ENCODE measurements at places on chromosomes 3 and 15.

- no peak for DNase-seq
Observed at GRCh38 chr3:115916866-115917265, 293.6 kb downstream of the GAP43 start.

DNA sequence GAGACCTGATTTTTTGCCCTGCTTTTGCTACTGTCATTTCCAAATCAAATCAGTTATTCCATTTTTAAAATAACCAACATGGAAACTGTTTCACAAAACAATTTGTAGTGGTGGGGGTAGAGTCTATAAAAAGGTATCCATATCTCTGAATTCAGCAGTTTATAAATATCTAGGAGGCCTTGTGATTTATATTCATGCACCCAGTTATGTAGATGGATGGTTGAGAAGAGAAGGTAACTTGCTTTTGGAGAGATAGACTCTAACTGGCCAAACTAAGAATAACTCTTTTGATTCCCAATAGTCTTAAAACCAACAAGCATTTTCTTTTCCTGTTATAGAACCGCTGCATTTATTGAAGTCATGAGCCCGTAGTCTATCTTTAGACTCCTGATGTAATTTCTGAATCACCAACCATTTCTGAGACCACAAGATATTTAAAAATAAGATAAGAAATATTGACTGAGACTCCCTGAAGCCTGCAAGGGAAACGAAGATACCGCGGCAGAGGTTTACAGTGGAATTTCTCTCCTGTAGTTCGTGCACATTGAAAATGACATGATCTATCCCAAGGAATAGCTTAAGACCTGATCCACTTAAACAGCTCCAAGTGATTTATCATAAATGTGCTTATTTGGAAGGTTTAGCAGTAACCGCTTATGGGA, 68.5 kb downstream of the SAMMSON start:
- no peak for DNase-seq

DNA sequence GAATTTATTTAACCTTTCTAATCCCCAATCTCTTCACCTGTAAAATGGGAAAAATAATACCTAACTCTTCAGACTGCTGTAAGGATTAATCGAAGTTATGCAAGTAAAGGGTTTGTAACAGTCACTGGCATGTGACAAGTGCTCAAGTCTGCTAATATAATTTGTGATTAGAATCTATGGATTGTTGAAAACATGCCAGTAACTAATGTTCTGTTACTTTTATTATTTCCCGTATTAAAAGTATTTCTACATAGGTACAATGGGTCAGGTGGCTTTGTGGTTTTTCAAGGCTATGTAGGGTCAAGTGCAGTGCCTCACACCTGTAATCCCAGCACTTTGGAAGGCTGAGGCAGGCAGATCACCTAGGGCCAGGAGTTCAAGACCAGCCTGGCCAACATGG, 29.4 kb downstream of the ULK4 start:
- DNase-seq = no peak

DNA sequence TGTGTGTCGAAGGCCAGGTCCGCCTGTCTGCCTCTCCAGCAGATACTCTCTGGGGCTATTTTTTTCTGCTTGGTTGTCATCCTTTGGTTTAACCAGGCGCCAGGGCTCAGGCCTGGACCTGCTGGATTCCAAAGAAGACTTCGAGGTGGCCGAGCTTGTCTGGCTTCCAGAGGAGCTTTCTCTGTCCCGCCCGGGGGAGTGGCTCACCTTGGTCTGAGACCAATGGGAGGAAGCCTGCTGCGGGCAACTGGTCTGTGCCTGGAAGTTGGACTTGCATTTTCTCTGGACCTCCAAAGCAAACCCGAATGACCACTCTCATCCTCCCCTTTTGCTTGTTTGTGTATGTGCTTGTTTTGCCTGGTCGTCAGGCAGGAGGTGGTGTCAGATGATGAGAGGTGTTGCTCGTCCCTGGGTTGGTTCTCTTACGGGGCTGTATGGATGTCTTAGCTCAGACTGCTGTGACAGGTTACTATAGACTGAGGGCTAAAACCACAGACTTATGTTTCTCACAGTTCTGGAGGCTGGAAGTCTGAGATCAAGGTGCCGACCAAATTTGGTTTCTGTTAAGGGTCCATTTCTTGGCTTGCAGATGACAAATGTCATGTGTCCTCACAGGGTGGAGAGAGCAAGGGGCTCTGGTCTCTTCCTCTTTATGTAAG, 19.3 kb downstream of the IGF1R start:
- no peak for DNase-seq

GRCh38 chr15:78065284-78065872, 12.1 kb downstream of the TBC1D2B start:
- DNase-seq = no peak

DNA sequence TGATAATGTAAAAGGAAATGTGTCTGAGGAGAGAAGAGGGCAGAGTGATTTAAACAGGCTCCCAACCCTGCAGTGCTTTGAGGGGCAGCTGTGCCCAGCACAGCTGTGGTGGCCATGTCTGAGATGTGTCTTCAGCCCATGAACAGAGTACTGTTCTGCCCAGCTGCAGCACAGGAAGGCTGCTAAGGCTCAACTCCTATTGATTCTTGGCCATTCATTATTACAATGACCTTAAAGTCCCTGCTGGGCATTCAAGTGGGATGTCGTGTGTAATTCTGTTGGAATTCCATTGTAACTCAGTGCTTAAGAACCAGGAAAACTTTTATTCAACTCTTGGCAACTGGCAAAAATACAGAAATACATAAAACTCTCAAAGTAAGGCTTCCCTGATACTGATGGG, 229.3 kb downstream of the MCTP2 start:
- no peak for DNase-seq

- no peak for DNase-seq
Observed at GRCh38 chr3:167084545-167084944, 295.6 kb downstream of the ZBBX start.

DNA sequence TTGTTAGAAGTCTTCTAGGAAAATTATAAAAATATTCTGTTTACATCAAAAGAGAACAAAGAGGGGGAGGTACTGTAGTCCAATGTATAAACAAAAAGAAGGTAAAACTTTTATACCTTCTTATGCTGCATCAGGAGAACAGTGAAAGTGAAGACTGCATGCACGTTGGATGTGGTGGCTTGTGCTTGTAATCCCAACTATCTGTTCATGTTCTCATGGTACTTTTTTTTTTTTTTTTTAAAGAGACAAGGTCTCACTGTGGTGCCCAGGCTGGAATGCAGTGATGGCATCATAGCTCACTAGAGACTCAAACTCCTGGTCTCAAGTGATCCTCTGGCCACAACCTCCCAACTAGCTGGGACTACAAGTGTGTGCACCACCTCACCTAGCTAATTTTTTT, 4.2 kb downstream of the SEC62 start:
- DNase-seq = no peak

DNA sequence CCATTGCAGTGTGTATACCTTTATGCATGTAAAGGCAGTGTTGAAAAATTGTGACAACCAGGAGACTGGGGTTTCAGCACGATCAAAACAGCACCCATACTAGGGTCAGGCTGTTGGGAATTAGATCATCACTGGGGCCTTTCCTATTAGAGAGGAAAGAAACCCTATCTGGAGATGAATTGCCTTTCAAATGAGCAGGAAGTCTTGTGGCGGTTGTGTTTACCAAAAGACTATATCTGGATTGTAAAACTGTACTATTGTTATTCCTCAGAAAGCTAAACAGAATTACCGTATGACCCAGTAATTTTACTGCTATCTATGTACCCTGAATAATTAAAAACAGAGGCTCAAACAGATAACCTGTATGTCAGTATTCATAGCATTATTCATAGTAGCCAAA, 10.1 kb downstream of the UBE2E1 start:
- no peak for DNase-seq

DNA sequence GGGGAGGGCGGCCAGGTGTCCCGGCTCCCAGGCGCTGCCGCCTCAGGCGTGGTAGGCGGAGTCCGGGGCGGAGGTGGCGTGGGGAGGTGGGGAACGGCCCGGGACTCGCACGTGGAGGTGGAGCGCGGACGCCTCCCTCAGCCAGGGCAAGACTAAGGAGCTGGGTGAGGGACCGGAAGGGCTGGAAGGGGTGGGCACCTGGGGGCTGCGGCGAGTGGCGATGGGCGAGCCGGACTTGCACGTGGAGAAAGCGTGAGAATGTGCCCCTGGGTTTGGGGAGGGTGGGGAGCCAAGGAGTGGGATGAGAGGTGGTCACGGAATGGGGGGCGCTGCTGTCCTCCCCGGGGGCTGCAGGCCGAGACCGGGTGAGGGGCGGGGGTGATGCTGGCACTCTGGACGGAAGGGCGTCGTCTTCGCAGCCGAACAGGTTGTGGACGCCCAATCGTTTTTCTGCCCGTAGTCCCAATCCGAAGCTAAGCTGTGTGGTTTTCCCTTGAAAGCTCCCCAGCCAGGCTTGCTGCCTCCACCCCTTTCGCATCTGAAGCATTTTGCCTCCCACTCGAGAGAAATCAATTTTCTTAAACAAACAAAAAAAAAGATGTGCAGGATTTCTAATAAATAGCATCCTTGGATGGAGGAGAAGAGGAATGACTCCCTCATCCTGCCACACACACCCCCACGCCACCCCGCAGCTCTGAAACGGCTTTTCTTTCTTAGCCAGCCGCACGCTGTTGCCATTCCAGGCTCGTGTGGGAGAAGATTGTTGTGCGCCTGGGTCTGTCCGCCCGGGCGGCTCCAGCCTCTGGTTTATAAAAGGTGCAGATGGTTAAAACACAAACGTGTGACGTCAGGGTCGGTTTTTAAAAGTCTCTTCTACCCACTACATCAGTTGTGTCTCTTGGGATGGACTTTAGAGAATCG, 62.5 kb upstream of the ANKRD28 start:
- peak; percentile 47 for DNase-seq

DNA sequence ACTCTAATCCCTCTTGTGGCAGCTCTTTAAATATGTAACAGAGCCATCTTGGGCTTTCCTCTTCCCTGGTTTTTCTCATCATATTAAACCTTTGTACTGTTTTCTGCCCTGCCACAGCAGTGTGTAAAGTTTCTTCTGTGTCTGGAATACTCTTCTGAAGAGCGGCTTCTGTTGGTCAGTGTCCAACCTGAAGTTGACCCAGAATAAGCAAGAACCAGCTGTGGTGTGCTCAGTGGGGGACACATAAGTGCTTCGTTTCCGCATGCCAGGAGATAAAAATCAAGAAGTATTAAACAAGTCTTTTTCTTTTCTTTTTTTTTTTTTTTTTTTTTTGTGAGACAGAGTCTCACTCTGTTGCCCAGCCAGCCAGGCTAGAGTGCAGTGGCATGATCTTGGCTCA, 173.2 kb upstream of the CHRM5 start:
- DNase-seq = no peak

DNA sequence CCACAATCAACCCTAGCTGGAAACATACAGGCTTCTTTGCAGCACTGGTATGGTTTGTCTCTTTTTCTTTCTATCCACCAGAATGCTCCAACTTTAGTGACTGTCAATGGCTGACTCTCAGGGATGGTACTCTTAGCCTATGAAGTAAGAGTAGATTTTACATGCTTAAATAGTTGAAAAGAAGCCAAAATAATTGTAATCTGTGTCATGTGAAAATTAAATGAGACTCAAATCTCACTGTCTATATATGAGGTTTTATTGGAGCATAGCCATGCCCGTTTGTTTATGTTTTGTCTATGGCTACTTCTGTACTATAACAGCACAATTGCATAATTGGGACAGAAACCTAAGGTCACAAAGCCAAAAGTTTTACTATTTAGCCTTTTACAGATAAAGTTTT, 29.1 kb upstream of the PDZRN3 start:
- DNase-seq = no peak

DNA sequence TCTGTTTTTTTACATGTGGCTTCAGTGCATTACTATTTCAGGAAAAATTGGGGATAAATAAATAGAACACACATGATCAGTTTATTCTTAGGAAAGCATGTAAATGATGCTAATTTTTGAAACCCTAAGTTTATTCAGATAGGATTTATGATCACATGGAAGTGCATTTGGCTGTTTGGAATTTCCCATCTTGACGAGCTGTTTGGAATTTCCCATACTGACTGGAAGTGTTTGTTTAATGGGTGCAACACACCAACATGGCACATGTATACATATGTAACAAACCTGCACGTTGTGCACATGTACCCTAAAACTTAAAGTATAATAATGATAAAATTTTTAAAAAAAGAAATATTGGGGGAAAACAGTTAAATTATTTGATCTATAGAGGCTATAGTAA, 79.5 kb downstream of the COL6A6 start:
- no peak for DNase-seq

GRCh38 chr3:141845407-141846049, 30.9 kb upstream of the ATP1B3 start:
- DNase-seq = no peak

GRCh38 chr3:8575364-8576104, 69.1 kb downstream of the SSUH2 start:
- DNase-seq = no peak

- no peak for DNase-seq
Observed at GRCh38 chr3:145035682-145036081, 1064.1 kb downstream of the DIPK2A start.

DNA sequence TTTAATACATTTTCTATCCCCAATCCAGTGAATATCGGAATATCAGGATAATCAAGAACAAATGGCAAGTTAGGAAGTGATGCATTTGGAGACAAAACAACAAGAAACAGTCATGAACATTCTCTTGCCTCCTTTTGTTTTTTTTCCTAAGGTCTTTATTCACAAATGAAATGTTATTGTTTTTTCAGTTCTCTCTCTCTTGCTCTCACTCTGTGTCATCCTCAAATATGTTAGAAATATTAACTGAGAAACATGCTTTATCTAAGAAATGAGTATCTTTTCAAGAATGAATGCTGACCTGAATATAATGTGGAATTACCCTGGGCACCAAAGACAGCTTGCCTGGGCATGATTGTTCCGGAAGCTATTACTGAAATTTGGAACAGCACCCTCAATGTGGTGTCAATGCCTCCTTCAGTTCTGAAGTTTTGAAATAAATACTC, 51.3 kb downstream of the RBMS3 start:
- no peak for DNase-seq

DNA sequence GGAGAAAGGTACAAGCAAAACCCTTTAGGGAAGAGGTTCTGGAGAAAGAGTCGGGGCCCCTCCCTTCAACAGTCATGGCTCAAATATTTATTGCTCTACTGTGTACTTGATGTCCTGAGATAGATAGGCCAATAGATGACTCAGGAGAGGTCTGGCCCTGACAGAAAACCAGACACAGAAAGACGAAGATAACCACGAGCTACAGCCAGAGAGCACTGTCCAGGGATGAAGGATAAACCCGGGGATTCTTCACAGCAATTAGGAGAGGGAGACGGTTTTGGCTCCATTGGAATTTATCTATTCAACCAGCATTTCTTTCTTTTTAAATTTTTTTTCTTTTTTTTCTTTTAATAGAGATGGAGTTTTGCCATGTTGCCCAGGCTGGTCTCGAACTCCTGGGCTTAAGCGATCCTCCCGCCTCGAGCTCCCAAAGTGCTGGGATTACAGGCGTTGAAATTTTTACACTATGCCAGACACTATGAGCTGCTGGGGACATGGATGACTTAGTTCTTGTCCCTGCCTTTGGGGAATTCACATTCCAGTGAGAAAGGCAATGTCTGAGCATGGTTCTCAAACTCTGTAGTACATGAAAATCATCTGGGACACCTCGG, 4.6 kb upstream of the CIDEC start:
- no peak for DNase-seq

Data from stimulated activated CD4-positive, alpha-beta T cell treated with anti-CD3 and anti-CD28 coated beads, Interleukin-2, amount 100 ng/mL, for 48 hours (primary cell).